ENCODE measurements at places on chromosomes 3 and 15.

DNA sequence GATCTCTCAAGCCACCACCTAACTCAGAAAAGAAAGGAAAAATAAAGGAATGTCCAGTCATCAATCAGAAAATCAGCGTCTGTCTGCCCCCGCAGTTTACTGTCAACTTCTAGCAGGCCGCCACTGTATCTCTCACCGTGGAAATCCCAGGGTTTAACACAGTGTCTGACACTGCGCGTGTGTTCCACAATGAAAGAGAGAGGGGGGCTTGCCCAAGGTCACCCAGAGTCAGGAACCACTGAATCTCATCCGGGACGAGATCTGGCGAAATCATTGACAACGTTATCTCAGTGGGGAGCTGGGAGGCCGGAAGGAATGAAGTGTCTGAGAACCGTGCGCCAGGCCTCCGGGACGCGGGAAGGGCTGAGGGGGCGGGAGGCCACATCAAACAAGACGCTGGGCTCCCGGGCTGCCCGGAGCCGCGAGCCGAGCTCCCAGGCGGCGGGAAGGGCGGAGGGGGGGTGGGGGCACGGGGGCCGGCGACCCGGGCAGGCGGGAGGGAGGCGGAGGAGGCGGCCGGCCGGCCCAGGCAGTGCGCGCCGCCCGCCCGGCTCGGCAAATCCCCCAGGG lies 2.2 kb upstream of the HES1 start:
- peak; percentile 85 for DNase-seq

GRCh38 chr15:99010768-99011167 lies 3.2 kb upstream of the PGPEP1L start:
- no peak for DNase-seq

- peak; percentile 79 for DNase-seq
Observed at GRCh38 chr15:74988007-74988800, 7.2 kb upstream of the SCAMP5 start.

- DNase-seq, result no peak
Observed at GRCh38 chr3:4751502-4752101, 227.6 kb upstream of the BHLHE40 start.

DNA sequence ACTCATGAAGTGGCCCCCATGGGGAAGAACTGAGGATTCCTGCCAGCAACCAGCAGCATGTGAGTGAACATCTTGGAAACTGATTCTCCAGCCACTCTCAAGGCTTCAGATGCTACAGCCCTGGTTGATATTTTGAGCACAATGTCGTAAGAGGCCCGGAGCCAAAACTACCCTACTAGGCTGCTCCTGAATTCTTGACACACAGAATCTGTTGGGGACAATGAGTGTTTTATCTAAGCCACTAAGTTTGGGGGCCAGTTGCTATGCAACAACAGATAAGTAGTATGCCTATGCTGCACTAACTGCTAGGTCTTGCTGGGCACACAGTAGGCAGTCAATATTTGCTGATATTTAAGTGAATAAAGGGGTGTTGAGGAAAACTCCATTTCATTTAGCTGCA lies 89.9 kb upstream of the CHL1 start:
- DNase-seq, result peak; percentile 4

DNA sequence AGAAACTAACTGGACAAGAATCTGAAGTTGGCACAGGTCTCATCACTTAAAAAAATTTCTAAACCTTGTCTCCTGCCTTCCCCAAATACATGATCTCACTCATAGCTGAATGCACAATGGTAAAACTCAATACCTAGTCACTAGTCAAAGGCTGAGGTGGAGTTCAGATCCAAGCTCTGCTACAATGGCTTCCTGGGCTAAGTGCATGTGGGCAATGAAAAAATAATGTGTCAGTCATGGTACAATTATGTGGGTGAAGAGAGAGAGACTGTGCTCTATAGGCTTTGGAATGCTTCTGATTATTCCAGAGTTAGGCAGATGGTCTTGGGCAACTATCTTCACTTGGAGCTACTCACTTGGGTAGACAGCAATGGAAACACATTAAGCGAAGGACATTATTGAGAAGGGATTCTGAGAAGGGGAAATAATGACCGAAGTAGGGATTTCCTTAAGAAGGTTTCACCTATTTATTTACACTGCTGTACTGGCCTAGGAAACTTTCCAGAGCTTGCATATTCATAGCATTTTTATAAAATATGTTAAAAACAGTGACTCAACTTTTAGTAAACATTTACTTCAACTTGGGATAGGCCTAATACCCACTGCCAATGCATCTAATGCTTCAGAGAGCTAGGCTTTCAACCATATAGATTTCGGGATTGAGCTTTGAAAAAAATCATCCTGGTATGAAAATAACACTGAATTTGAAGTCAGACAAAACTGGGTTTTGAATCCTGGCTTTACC lies 58.7 kb upstream of the PLXND1 start:
- DNase-seq, result no peak

DNA sequence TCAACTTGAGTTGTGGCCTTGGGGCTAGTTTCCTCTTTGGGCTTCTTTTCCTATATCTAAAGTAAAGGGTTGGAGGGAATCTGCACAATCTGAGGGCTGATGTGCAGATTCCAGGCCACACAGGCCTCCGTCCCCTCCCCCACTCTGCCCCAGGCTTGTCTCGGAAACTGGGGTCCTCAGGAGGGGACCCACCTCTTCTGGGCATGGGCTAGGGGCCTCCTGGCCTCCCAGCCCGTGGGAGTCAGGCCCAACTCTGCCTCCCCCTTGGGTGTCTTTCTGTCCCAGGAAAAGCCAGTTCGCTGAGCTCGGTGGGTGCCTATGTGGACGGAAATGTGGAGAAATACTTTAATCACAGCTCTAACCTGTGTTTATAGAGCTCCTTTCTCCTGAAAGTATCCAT lies 4.8 kb downstream of the SMAD6 start:
- DNase-seq, result peak; percentile 46

DNA sequence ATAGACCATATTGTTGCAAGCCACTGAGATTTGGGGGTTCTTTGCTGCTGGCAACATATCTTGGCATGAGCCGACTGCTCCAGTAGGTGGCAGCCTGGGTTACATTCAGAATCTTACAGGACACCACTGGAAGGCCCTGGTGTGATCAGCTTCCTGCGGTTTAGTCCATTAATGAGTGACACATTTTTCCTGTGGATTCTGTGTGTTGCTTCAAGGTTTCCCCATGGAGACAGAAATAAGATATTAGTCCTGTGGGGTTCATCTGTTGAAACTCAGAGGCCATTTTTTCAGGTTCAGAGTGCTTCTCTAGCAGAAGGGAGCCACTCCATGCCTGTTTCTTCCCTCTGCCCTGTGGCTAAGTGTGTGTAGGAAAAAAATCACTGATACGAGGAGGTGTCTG lies 116.2 kb downstream of the MFSD1 start:
- DNase-seq, result peak; percentile 74

GRCh38 chr3:48592519-48593087 lies 2.5 kb downstream of the COL7A1 start:
- no peak for DNase-seq

- no peak for DNase-seq
Observed at GRCh38 chr3:128179484-128179819, 26.2 kb downstream of the EEFSEC start.
